Right renal pelvis (tissue), 4 donors: ENCODE measurements at places on chromosomes 3 and 15. TPM values are rescaled to one million over a fixed set of nuclear protein-coding genes. Genes with fewer than 3 reads are reported as not detected.

ZBED2 gene
- 0.26 TPM for polyA plus RNA-seq

PEX5L gene
- polyA plus RNA-seq = 0.46 TPM

MASP1 gene
- polyA plus RNA-seq = 8.1 TPM

MED12L gene
- polyA plus RNA-seq = 2.0 TPM
